Activated CD4-positive, alpha-beta T cell treated with anti-CD3 and anti-CD28 coated beads, Interleukin-2, amount 10 ng/mL, durations not matched to agents 7 days and 5 days (primary cell): ENCODE measurements at places on chromosomes 2 and 18. TPM values are rescaled to one million over a fixed set of nuclear protein-coding genes. Genes with fewer than 3 reads are reported as not detected.

The UGT1A4 gene
- not detected for total RNA-seq

- H3K27me3 ChIP-seq = no peaks in the 10 kb centered on the region
- H3K4me3 ChIP-seq = no peak overlapping the region
- no peaks in the 10 kb centered on the region for H3K36me3 ChIP-seq
- DNase-seq = no peak
- H3K27ac ChIP-seq = no peak overlapping the region
Observed at GRCh38 chr2:133452583-133452982, 115.7 kb downstream of the NCKAP5 start.

DNA sequence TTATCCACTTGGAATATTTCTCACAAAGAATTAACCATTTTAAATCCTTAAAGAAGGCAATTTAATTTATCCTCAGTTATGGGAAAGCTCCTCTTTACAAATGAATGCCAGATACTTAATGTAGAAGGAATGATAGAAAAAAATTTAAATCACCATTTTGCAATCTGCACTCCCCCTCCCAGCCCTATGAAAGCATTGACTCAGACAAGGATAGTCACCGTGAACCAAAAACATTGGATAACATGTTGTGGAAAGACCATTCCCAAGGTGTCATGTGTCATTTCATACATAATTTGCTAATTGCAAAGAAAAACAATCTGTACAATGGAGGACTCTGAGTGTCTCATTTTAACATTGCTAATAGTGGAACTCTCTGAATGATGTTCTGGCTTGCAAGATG, 421.0 kb downstream of the TXNL1 start:
- H3K36me3 ChIP-seq = no peaks in the 10 kb centered on the region
- DNase-seq = no peak
- H3K27me3 ChIP-seq = peaks cover 1% of the 10 kb centered on the region

DNA sequence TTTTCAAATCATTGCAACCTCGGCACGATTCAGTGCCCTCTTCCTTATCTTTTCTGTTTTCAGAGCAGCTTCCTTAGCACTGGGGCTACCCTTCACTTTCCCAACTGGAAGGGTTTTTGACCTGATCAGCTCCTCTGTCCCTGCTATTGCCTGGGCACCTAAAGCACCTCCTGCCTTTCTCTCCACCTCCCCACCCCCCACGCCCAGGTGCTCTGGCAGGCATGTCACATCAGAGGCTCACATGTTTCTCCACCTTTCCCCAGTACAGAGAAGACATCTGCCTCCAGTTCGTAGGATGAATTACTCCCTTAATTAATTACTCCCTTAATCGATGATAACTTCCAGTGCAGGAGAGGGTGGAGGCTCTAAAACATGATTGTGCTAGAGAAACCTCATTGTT, 88.7 kb upstream of the LCLAT1 start:
- peaks cover 26% of the 10 kb centered on the region for H3K4me1 ChIP-seq
- DNase-seq = no peak
- H3K36me3 ChIP-seq = no peaks in the 10 kb centered on the region
- H3K27ac ChIP-seq = no peak overlapping the region

- DNase-seq = no peak
- no peaks in the 10 kb centered on the region for H3K36me3 ChIP-seq
- H3K4me1 ChIP-seq = no peaks in the 10 kb centered on the region
- H3K4me3 ChIP-seq = no peak overlapping the region
- H3K27me3 ChIP-seq = peaks cover 1% of the 10 kb centered on the region
Observed at GRCh38 chr18:61706276-61706915, 186.4 kb downstream of the RNF152 start.

GRCh38 chr2:53740170-53740569, 27.4 kb upstream of the CHAC2 start:
- no peak overlapping the region for H3K27ac ChIP-seq
- H3K36me3 ChIP-seq = peaks cover 17% of the 10 kb centered on the region
- H3K27me3 ChIP-seq = no peaks in the 10 kb centered on the region
- H3K4me1 ChIP-seq = peaks cover 10% of the 10 kb centered on the region

The TNFAIP6 gene
- total RNA-seq = not detected

DNA sequence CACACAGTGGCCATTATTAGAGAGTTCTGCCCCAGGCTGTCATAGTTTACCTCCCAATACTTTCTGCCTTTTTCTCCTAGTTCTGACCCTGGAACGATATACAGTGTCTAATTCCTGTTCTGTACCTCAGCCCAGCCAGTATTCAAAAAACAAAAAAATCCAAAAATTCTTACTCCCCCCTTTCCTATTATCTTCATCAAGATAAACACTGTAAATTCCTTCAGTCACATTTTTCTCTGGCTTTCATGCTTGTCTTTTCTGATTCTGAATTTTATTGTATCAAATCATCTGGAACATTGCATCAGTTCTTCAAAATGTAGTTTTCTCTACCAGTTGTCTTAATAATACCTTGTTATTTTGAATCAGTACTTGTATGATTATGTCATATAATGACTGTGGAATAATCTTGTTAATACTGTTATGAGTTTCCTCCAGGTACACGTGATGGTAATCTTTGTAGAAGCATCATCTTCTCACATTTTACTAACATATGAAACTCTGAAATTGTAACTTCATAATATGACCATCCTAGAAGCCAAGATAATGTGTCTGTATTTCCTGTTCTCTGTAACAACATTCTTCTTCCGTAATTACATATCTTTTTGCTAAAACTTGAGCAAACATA, 79.0 kb upstream of the NOSTRIN start:
- no peak overlapping the region for H3K27ac ChIP-seq
- no peak for DNase-seq
- H3K4me1 ChIP-seq = peaks cover 5% of the 10 kb centered on the region
- no peaks in the 10 kb centered on the region for H3K27me3 ChIP-seq
- no peak overlapping the region for H3K4me3 ChIP-seq
